ENCODE measurements at places on chromosomes 12 and 14. TPM values are rescaled to one million over a fixed set of nuclear protein-coding genes. Genes with fewer than 3 reads are reported as not detected.

DNA sequence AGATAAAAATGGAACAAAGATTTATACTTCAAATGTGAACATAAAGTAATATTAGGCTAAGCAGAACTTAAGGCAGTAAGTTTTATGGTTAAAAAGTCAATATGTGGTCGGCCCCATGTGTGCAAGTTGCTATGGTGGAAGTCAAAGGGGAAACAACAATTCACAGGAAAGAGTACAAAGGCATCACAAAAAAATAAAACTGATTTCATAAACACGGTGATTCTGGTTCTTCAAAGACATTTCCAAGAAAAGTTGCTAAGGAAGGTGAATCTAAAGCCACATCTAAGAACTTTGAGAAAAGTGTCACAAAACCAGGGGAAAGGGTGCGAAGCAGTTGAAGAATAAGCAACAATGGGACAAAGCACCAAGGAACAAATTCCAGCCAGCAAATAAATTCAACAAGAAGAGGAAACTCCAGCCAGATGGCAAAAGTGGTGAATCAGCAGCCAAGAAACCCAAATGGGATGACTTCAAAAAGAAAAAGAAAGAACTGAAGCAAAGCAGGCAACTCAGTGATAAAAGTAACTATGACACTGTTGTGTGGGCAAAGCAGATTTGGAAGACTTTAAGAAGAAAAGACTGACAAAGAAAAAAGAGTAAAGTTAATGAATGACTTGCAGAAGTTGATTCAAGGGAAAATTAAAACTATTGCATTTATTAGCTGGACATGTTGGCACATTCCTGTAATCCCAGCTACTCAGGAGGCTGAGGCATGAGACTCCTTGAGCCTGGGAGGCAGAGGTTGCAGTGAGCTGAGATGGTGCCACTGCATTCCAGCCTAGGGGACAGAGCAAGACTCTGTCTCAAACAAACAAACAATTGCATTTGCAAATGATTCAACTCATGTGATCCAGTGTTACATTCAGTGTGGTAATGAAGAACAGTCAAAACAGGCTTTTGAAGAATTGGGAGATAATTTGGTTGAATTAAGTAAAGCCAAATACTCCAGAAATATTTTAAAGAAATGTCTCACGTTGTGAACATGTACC, 19.5 kb downstream of the PTGDR start:
- peak; percentile 36 for DNase-seq

DNA sequence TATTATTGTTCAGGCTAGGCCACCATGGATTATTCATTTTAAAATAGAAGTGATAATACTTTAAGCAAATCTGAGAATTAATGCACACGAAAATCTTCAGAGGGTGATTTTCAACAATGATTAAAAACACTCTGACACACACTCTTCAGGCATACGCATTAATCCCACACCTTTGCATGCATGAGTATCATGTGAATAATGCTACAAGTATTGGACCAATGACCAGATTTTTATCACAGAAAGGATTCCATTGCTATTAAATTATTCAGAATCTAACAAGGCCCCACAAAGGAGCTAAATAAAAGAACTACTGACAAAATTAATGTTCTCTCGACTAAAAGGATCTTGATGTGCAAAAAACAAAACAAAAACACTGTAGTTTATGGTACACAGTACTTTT, 11.1 kb downstream of the EPS8 start:
- DNase-seq = no peak

DNA sequence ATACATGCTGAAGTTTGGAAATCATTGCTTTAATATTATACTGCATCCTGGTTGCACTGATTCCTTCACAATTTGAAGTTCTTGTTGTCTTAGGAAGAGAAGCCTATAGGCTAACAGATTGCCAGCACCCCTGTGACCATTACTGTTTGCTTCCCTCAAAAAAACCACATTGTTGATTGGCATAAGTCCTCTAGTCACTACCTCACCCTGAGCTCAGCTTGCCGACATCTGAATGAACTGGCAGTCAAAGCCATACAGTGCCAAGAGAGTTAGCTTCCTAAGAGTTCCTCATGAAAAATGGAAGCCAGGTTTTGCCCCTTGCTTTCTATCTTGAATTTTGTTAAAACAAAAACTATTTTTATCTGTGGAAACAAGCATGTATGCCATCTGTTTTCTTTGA, 276.1 kb downstream of the SYT1 start:
- no peak for DNase-seq

DNA sequence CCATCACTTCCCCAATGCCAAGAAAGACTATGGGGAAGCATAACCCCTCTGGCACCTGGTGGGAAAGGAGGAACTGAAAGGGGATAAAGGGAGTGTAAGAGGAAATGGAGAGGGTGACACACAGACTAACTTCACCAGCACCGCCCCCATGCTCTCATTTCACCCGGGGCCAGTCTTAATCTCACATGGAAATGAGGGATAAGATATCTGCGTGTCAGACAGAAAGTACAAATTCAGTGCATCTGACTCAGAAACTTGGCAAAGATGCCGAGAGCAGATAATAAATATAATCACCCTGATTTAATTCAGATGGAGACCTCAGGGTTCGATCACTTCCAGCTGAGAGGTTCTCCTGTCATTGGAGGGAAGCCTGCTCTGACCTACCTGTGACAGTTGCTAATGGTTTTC, 191.6 kb downstream of the DUSP6 start:
- no peak for DNase-seq

DNA sequence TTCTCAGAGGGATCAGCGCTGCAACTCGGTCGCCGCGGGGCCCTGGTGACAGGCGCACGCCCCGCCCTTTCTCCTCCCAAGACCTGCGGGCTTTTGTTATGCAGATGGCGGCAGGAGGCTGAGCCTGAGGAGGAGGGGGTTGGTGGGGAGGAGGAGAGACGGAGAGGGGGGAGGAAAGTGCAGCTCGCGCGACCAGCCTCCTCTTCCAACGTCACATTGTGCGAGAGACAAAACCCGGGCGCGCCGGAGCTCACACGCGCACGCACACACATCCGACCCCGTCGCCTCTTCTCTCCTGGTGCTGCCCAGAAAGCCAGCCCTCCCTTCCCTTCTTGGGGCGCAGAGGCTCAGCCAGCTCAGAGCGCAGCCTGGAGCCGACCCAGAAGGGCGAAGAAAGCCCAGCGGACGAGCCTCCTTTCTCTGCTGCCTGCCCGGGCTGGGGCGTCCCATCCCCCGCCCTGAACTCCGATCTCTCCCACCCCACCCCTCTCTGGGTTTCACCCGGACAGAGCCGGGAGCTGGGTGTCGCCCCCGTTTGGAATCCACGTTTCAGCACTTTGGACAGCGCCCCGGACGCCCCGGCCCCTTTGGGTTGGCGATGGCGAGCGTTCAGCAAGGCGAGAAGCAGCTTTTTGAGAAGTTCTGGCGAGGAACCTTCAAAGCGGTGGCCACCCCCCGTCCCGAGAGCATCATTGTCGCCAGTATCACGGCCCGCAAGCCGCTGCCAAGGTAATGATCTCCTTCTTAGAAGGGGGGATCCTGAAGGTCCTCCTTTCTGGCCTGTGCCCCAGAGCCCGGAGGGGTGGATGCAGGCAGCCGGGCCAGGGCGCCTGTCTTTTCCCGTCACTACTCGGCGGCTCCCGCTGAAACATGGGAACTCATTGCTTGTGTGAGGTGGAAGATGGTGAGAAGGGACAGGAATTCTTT, at the start of gene SRRM4:
Gene SRRM4, plus strand, starts transcription at position 257 of the 927 bp plus-strand sequence. Its CDS starts 342 bp downstream, at position 599.
- DNase-seq = peak; percentile 45

The PTCSC3 gene
- total RNA-seq = not detected

DNA sequence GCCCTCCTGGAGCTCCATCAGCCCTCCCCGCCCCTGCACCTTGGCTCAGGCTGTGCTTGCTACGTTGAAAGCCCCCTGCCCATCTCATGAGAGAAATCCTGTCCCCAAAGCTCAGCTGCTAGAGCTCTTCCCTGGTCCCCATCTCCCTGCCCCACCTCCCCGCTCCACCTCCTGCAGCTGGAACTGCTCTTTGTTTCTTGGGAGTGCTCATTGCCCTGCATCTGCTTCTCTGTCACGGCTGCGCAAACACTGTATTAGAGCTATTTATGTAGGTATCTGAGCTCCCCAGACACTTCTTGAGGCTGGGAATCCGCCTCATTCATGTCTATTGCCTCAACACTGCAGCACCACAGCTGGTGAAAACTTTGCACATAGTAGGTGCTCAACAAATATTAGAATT, 32.8 kb upstream of the PRIMA1 start:
- DNase-seq = no peak

DNA sequence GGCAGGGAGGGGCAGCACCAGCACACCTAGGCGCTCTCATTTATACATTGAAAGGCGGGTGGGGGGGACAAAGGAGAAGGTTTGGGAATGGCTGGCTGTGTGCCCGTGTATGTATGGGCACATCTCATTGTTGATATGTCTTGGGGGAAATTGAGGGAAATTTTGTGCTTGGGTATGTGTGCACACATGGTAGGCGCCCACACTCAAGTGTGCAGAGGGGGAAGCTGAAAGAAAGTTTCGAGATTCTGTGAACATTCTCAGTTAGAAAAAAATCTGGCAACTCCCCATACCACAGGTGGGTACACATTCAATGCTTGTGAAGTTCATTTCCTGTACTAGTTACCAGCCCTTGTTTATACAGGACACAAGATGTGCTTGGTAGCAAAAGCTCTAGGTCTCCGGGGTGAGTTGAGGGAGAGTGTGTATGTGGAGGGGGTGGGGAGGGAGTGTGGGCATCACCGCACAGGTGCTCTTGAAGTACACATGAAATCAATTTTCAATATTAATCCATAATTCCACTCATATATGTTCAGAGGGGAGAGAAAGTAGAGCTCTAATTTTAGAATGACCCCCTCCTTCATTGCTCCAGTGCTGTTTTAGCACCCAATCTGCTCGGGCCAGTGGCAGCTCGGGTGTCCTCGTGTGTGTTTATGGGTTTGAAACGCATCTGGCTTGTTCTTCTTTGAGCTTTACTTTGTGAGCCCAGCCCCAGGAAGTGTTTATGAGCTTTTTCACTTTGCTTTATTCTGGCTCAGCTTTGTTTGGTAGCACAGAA, 286.0 kb downstream of the ZFP36L1 start:
- DNase-seq = no peak

DNA sequence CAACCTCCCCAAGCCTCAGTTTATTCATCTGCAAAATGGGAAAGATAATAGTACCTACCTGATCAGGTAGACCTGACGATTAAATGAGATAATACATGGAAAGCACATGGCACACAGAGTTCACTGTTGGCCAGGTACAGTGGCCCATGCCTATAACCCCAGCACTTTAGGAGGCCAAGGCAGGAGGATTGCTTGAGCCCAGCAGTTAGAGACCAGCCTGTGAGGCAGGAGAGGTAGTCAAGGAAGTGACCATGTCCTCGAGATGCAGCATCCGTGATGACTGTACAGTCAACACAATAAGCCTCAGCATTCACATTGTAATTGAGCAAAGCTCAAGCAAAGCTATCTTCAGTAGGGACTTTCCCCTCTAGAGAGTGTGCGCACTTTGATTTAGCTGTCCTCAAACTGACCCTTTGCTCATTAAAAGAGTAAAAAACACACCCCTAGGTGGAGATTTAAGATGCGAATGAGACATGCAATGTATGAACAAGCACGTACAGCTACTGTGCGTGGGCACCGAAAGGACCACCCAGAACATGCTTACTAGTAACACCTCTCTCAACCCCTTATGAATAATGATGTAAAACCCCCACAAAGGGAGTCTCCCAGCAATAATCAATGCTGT, 9.9 kb downstream of the ISCU start:
- DNase-seq = no peak

GRCh38 chr12:127928615-127929571, 338.1 kb upstream of the TMEM132C start:
- no peak for DNase-seq

The DTX1 gene
- total RNA-seq = 1.1 TPM

GRCh38 chr14:94317259-94317658, 5.9 kb downstream of the SERPINA6 start:
- DNase-seq = no peak

The BICDL1 gene
- 0.27 TPM for total RNA-seq

The NEUROD4 gene
- not detected for total RNA-seq

GRCh38 chr12:31205054-31205453, 120.9 kb downstream of the SINHCAF start:
- peak; percentile 23 for DNase-seq

- DNase-seq = no peak
Measured at GRCh38 chr14:70113211-70113610, 75.5 kb downstream of the SLC8A3 start.

The TAS2R31 gene
- total RNA-seq = 5.1 TPM

DNA sequence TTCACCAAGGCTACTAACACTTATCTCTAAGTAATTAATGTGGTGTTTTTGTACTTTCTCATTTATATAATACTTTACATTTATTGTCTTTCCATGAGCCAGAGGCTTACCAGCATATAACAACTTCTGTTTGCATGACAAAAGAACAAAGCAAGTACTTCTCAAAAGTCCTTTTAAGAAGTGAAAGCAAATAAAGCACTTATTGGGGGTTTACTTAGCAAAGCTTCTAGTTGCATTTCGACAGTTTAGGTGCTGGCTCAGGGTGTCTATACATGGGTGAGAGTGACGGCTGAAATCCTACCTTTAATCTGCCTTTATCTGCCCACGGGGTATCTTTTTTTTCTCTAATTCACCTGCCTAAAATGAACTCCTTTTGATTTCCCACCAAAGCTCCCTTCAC, 21.0 kb upstream of the DCN start:
- DNase-seq = no peak

The FOXN4 gene
- total RNA-seq = under 0.01 TPM

The TMTC2 gene
- 2.7 TPM for total RNA-seq

DNA sequence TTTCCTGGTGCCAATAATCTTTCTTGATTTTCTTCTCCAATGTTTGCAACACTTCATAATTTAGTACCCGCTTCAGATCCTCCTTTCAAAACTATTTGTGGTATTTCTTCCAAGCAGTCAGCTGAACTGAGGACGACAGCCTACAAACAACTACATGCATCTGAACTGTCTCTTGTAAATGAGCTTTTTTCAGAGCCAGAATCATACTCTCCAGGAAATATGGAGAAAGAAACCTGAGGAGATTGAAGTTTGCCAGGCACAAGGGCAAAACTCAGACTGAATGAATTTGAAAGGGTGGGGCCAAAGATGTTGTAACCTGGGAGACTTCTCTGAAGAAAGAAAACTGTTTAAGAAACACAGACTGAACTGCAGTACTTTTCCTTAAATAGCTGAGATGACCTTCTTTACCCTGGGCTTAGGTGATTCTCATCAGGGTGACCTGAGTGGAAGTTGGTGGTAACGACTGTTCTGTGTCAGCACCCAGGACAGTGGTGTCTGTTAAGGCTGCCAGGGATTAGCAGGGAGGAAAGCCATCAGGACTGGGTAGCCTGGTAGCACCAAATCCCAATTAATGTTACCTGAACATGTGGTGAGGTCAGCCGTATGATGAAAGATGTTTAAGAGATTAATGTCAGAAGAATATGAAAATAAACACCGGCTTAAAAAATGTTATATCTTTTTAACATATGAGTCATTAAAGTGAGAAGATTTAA, 95.0 kb downstream of the TGFB3 start:
- DNase-seq = no peak

- no peak for DNase-seq
Measured at GRCh38 chr14:73913256-73913655, 26.6 kb downstream of the ZNF410 start.

The TAS2R13 gene
- total RNA-seq = 1.3 TPM

The SPTB gene
- total RNA-seq = 0.81 TPM
